ENCODE measurements at places on chromosomes 1 and 21.

GRCh38 chr21:35367553-35367952 is 318.5 kb upstream of the RUNX1 start:
- no peak for DNase-seq

- peak; percentile 16 for DNase-seq
These were observed 179.0 kb downstream of the ADSS2 start for GRCh38 chr1:244272471-244273261.

DNA sequence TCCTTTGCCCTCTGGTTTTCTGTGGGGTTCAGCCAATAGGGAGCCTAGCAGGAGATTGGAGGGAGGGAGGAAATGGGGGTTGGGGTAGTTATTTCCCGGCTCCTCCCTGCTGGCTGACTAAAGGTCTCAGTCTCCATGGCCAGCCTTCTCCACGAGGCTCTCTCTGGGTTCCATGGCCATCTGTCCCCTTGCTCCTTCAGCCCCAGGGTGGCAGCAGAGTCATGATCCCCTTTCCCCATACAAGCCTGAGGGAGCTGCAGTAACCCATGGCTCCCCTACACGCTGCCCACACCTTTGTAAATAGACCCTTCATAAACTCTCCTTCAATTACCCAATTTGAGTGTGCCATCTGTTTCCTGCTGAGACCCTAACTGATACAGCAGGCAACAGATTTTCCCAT is 176.1 kb upstream of the CSF3R start:
- DNase-seq, result no peak

DNA sequence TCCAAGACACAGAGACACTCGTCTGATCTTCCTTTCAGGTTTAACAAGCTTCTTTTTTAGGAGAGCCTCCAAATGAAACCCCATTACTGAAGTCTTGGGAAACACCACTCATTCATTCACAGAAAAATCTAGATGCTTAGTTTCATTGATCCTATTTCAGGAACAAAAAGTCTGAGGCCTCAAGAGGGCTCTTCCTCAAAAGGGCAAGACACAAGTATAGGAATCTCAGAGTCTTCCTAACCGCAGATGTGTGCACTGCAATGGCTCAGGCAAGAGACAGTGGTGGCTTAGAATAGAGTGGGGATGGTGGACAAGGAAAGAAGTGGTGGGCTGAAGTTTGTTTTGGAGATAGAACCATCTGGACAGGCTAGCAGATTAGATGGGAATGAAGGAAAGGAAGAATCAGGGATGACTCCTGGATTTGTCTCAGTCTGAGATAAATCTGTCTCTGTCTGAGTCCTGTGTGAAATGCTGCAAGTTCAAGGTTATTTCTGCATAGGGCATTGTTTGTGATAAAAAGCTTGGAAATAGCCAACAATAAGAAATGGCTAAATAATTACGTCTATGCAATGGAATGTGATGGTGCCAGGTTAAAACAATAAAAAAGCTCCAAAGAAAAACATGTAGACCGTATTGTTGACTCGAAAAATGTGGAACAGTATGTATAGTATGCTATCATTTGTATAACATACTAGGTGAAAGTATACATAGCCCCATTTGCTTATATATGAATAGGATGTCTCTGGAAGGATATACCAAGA is 8.9 kb upstream of the CTSE start:
- DNase-seq, result no peak

- no peak for DNase-seq
These were observed 52.2 kb downstream of the SLC27A3 start for GRCh38 chr1:153827168-153827964.

GRCh38 chr1:8378178-8378577 is 60.3 kb downstream of the SLC45A1 start:
- no peak for DNase-seq

- no peak for DNase-seq
These were observed 45.2 kb upstream of the DPT start for GRCh38 chr1:168774241-168774640.

- DNase-seq, result no peak
These were observed 343.9 kb upstream of the AJAP1 start for GRCh38 chr1:4310396-4310923.

- DNase-seq, result no peak
These were observed 133.1 kb downstream of the CAMTA1 start for GRCh38 chr1:6918186-6918924.

GRCh38 chr1:111736548-111737215 is 2.5 kb downstream of the INKA2 start:
- DNase-seq, result no peak

DNA sequence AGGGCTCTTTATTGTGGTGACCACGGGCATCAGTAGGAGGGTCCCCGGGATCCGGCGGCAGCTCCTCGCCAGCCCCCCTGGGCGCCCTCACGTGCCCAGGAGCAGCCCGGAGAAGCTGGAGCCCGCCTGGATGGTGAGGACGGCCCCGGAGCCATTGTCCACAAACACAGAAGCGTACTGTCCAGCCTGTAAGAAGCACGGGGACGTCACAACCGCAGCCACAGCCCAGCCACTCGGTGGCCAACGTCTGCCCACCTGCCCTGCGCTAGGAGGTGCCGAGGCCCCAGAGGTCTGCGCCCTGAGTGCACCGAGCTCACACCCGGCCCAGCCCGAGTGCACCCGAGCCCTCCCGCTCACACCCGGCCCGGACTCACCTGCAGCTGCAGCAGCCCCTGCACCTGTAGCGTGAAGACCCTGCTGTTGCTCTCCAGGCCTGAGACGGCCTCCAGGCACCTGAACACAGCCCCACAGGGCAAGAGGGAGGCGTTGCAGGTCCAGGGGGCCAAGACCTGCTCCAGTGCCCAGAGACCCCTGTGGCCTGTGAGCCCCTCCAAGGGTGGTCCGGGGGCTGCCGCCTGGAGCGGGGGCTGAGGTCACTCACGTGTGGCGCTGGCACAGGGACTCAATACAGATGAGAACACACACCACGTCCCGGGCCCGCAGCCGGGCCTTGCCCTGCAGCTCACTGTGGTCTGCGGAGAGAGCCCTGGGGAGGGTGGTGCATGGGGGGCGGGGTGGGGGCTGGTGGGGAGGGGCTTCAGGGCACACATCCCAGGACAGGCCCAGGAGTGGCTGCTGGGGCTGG is 3.9 kb downstream of the C1QTNF12 start:
- no peak for DNase-seq

- DNase-seq, result no peak
These were observed 451.5 kb upstream of the ADAMTS5 start for GRCh38 chr21:27418346-27418745.

DNA sequence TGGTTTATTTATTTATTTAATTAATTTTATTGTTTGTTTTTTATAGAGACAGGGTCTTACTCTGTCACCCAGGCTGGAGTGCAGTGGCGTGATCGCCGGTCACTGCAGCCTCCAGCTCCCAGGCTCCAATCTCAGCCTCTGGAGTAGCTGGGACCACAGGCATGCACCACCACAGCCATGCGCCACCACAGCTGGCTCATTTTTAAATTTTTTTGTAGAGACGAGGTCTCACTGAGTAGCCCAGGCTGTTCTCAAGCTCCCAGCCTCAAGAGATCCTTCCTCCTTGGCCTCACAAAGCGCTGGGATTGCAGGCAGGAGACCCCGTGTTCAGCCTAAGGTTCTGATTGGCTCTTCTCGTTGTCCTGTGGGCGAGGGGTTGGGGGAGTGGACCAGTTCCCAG is 22.1 kb downstream of the UMODL1 start:
- no peak for DNase-seq

DNA sequence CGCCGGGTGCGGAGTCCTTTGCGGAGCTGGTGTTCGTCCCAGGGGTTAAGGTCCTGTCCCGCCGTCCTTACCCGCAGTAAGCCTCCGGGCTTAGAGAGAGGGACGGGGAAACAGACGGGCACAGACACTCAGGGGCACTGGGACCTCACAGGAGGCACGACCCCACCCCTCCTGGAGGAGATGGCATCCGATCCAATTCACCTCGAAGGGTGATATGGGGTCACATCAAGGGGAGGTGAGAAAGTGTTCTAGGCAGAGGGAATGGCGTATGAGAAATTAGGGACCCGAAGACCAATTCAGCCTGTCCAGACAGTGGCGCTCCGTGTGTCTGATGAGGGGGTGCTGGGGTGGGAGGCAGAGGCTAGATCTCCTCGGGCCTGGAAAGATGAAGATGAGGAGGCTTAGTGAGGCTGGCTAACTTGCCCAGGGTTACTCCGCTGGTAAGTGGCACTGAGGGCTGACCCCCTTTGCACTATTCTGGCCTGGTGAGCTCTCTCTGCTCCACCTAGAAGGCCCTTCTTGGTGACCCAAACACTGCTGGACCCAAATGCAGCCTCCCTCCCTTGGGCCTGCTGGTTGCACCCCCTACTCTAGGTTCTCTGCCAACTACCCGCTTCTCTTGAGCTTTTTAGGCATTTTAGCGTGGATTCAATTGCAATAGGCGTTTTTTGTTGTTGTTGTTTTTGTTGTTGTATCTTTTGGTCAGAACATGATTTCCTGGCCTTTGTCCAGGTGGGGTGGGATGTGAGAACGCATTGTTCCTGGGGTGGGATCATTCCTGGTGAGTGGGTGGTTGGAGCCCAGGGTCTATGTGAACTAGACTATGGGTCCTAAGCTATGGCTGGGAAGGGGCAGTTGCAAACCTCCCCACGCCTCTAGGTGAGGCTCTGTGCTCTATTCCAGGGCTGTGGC is 12.3 kb downstream of the BTBD19 start:
- DNase-seq, result no peak

DNA sequence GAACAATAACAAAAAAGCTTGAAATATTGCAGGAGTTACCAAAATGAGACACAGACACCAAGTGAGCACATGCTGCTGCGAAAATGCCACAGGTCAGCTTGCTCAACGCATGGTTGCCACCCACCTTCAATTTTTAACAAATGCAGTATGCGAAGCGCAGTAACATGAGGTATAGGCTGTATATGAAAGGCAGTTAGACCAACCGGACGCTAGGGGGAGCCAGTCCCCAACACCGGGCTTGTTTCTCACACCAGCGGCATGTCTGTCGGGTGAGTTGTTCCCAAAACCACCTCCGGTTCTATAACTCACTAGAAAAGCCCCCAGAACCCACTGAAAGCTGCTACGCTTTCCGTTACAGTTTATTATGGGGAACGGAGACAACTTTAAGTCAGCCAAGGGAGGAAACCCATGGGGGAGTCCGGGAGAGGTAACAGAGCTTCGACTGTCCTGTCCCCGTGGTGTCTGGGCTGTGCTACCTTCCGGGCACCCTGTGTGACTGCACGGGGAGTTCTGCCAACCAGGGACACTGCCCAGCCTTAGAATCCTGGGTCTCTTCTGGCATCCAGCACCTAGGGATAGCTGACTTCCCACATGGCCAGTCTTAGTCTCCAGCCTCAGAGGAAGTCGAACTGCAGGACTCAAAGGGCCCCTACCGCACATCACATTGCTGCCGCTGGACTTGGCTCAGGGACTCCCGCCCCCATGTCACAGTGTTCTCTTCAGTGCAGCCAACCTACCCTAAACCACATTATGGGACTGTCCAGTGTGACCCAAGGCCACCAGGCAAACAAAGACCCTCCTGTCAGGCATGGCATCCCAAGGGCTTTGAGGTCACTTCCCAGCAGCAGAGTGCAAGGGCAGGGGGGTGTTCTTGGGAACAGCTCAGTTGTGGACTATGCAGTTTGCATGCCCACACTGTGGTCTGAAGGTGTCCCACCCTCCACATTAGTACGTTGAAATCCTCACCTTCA is 14.0 kb downstream of the RNF187 start:
- DNase-seq, result peak; percentile 53

DNA sequence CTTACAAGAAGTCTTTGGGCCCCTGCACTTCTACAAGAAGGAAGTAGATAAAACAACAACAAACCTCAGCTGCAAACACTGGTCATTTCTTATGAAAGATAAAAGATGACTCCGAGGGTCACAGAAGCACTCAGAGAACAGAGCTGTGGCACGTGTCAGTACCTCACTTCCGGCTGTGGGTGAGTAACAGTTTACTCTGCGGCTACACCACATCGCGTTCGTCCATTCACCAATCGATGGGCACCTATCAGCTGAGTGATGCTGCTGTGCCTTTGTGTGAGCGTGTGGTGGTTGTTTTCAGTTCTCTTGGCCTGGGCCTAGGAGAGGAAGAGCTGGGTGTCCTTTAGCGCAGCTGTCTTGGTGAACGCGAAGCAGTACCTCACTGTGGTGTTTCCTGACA is 49.9 kb downstream of the COL6A1 start:
- DNase-seq, result no peak

GRCh38 chr1:232622378-232622777 is 7.6 kb downstream of the SIPA1L2 start:
- DNase-seq, result no peak

DNA sequence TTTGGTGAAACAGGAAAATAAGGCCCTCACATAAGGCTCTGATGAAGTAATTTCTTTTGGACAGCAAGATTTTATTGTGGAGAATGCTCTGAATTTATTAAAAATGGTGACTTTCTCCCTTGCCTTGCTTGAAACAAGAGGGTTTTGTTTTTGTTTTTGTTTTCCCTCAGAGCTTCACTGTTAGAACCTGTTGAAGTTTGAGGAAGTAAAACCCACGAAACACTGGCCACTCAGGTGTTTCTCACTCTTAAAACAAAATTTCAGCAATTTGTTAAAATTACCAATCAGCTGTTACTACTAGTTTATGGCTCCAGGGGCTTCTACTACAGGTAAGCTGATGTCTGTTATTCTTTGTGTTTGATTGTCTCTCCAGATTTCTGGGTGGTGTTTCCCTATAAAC is 112.6 kb upstream of the B3GALT2 start:
- no peak for DNase-seq

GRCh38 chr1:155127105-155127966 is at the start of gene EFNA1:
Gene EFNA1, plus strand, starts transcription at chr1:155127876. Its CDS starts 102 bp downstream, at chr1:155127978.
- DNase-seq, result no peak

- DNase-seq, result no peak
These were observed 45.4 kb downstream of the ADSS2 start for GRCh38 chr1:244406337-244406736.

DNA sequence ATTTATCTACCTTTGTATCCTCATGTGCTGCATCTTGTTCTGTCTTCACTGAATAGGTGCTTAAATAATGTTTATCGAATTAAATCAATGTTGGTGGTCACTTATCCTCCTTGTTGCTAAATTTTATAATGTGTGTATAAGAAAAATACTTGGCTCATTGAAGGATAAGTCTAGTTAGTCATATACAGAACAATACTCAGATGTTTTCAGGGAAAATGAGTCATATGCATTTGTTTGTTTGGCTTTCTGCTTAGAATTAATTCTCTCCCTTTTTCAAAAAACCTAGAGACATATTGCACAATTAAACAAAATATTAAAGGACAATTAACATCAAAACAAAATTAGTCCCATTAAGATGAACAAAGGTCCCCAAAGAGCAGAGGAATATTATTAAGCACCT is 89.0 kb downstream of the UBE2U start:
- no peak for DNase-seq

GRCh38 chr1:2983319-2983705 is 38.0 kb upstream of the ACTRT2 start:
- DNase-seq, result no peak

DNA sequence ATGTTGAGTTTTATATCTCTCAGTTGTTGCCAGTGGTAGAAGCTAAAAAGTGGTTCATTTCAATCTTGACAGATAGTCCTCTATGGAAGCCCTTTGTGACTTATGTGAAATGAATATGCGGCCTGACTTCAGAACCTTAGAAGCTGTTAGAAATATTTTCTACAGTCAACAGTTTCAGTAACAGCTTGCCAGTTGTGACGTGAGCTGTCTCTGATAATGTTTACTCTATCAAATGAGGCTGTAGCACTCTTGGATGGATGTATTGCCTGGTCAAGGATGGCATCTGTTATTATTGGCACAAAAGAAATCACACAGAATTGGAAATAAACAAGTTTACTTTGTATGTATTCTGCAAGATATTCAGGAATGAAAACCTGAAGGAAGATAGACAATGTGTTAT is 31.9 kb downstream of the SNX7 start:
- no peak for DNase-seq

- DNase-seq, result no peak
These were observed 2.8 kb downstream of the COL18A1 start for GRCh38 chr21:45407629-45408247.

- DNase-seq, result no peak
These were observed at the start of gene SLC6A17 for GRCh38 chr1:110150330-110151174. Gene SLC6A17, plus strand, starts transcription at chr1:110150494. Its CDS starts 16,436 bp downstream, at chr1:110166930.

Data from NCI-H2081 treated with DMSO at 0.1 percent for 48 hours (cell line).